ENCODE measurements at places on chromosomes 1 and 21.
A peak's percentile ranks its signal among the peaks of the same experiment; 100 is the strongest.

GRCh38 chr1:159746666-159747065, 32.3 kb upstream of the CRP start:
- no peak overlapping the region for H3K27ac ChIP-seq
- peaks cover 13% of the 10 kb centered on the region for H3K27me3 ChIP-seq
- H3K36me3 ChIP-seq, result no peaks in the 10 kb centered on the region
- no peaks in the 10 kb centered on the region for H3K4me1 ChIP-seq
- no peak for DNase-seq
- H3K4me3 ChIP-seq, result no peak overlapping the region

DNA sequence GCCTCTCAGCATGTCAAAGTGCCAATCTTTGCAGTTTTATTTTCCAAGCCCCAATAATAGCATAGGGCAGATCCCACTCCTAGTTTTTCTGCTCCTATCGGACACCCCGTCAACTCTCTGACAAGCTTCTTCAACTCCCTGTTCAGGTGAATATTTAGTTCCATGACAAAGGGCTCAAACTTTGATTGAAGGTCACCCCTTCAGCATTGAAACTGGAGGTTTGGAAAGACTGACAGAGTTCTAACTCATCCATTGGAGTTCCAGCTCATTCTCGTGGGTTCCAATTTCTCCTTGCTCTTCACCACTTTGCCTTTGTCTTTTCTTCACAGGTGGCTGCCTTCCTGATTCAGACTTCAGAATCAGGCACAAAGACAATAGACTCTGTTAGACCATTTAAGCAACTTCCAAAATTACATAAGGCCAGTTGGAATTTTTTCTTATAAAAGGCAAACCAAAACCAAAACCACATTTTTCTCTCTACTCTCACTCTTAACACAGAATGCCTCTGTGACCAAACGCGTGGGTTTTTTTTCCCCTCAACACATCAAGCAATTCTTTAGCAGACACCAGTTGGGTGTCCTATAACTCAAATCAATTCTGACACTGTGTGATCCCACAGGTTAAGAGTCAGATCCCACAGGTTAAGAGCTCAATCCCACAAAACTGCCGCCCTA, 169.3 kb upstream of the USP25 start:
- H3K4me1 ChIP-seq, result peaks cover 8% of the 10 kb centered on the region
- peaks cover 4% of the 10 kb centered on the region for H3K27me3 ChIP-seq
- H3K27ac ChIP-seq, result no peak overlapping the region
- no peak overlapping the region for H3K4me3 ChIP-seq
- H3K36me3 ChIP-seq, result no peaks in the 10 kb centered on the region

DNA sequence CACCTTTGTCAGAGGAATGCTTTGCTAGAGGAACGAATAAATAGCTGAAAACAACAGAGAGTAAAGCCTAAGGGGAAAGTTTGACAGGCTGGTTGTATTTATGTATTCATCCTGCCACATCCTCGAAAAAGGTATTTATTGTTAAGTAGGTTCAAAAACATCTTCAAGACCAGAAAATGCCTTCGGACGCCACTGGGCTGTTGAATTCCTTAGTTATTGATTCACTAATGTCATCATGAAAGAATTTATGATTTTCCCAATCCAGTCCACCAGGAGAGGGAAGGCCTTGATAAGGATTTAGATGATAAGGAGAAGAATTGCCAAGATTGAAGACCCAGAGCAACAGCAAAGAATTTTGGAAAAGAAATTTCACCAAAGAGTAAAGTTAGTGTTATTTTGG, 35.2 kb upstream of the MAB21L3 start:
- H3K27ac ChIP-seq, result no peak overlapping the region
- no peaks in the 10 kb centered on the region for H3K27me3 ChIP-seq
- no peak overlapping the region for H3K4me3 ChIP-seq
- H3K4me1 ChIP-seq, result peaks cover 4% of the 10 kb centered on the region
- peaks cover 2% of the 10 kb centered on the region for H3K36me3 ChIP-seq

GRCh38 chr21:29074783-29075182, 1.3 kb upstream of the CCT8 start:
- H3K27me3 ChIP-seq, result no peaks in the 10 kb centered on the region
- no peaks in the 10 kb centered on the region for H3K36me3 ChIP-seq
- peak overlapping the region; percentile 46 for H3K27ac ChIP-seq
- H3K4me1 ChIP-seq, result peaks cover 31% of the 10 kb centered on the region

- no peak for DNase-seq
- H3K27me3 ChIP-seq, result peaks cover 4% of the 10 kb centered on the region
- no peak overlapping the region for H3K4me3 ChIP-seq
- no peak overlapping the region for H3K27ac ChIP-seq
- no peaks in the 10 kb centered on the region for H3K36me3 ChIP-seq
Measured at GRCh38 chr1:116472431-116472961, 98.3 kb downstream of the CD58 start.

DNA sequence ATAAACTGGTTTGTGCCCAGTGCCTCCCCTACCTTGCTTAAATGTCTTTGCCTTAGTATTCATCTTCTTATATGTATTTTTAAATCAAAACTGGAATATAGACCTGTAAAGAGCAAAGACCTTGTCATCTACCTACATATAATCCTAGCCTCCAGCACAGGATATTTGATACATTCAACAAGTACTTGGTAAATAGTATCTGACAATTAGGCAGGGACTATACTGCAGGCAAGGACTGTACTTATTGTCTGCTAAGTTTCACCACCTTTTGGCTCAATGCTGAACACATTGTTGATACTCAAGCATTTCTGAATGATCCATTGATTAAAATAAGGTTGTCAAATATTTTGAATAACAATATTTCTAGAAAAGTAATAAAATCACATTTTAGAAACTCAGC, 96.4 kb downstream of the PKN2 start:
- no peak for DNase-seq
- H3K4me3 ChIP-seq, result no peak overlapping the region
- H3K27ac ChIP-seq, result peak overlapping the region; percentile 72
- peaks cover 5% of the 10 kb centered on the region for H3K4me1 ChIP-seq
- no peaks in the 10 kb centered on the region for H3K27me3 ChIP-seq

- peaks cover 3% of the 10 kb centered on the region for H3K4me1 ChIP-seq
- H3K27me3 ChIP-seq, result no peaks in the 10 kb centered on the region
Measured at GRCh38 chr1:54395281-54395934, 10.8 kb downstream of the SSBP3 start.

DNA sequence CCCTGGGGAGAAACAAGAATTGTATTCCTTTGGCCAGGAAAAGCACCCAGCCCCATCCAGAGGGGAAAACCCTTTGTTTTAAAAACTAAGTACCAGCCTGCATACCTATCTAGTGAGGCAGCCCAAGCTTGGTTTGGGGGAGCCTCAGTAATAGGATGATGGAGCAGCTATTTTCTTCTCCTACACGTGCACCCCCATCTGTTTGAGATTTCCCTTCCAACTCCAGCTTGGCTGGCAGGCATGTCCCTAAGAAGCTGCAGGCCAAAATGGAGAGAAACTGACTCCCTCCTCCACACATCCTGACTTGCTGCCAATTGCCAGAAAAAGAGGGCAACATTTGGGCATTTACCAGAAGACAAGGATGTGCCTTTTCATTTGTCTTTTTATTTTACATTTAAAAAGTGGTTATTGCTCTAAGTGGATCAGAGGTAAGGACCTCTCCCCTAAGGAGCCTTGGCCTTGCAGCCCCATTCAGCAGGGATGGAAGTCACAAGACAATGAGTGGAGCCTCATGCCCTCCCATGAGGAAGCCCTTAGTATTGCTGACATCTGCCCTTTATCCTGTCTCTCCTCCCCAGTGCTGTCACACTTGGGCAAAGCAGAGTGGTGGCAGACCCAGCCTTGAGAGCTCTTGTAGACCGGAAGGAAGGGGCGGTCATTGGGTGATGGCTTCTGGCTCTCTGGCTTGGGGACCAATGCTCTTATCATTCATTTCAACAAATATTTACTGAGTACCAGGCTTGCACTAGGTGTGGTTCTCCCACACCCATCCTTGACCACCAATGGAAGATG, 8.6 kb downstream of the FNDC5 start:
- H3K4me3 ChIP-seq, result no peak overlapping the region
- no peak for DNase-seq
- H3K4me1 ChIP-seq, result no peaks in the 10 kb centered on the region
- peaks cover 31% of the 10 kb centered on the region for H3K36me3 ChIP-seq
- H3K27ac ChIP-seq, result peak overlapping the region; percentile 17

GRCh38 chr1:175221557-175222175, 29.1 kb upstream of the KIAA0040 start:
- peaks cover 63% of the 10 kb centered on the region for H3K4me1 ChIP-seq
- no peak for DNase-seq
- no peak overlapping the region for H3K4me3 ChIP-seq
- H3K36me3 ChIP-seq, result no peaks in the 10 kb centered on the region
- no peaks in the 10 kb centered on the region for H3K27me3 ChIP-seq
- peak overlapping the region; percentile 9 for H3K27ac ChIP-seq

- no peaks in the 10 kb centered on the region for H3K27me3 ChIP-seq
- no peak overlapping the region for H3K4me3 ChIP-seq
- peaks cover 17% of the 10 kb centered on the region for H3K36me3 ChIP-seq
- H3K27ac ChIP-seq, result no peak overlapping the region
- no peaks in the 10 kb centered on the region for H3K4me1 ChIP-seq
- no peak for DNase-seq
Measured at GRCh38 chr1:113734357-113735055, 24.8 kb downstream of the PHTF1 start.

DNA sequence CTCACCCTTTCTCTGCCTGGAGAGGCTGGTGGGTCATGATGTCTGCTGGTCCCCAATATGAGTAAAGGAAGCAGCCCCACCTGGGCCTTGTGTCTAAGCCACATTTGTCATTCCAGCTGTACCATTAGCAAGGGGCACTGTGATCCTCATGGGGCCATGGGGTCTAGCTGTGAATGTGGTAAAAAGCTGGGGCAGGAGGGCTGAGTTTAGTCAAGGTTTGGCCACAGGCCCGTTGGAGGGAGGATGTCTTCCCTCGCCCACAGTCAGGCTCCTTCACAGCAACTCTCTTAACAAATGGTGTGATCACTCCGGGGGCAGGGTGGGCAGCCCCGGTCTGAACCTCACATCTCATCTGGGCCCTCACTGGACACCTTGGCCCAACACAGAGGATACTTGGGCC, 115.4 kb downstream of the DMRTB1 start:
- H3K4me3 ChIP-seq, result no peak overlapping the region
- no peaks in the 10 kb centered on the region for H3K36me3 ChIP-seq
- H3K4me1 ChIP-seq, result peaks cover 6% of the 10 kb centered on the region
- no peak for DNase-seq
- no peak overlapping the region for H3K27ac ChIP-seq

GRCh38 chr1:35885961-35886558, 3.1 kb downstream of the AGO1 start:
- peaks cover 8% of the 10 kb centered on the region for H3K36me3 ChIP-seq
- peak overlapping the region; percentile 76 for H3K27ac ChIP-seq
- peaks cover 46% of the 10 kb centered on the region for H3K4me1 ChIP-seq
- H3K27me3 ChIP-seq, result peaks cover 1% of the 10 kb centered on the region
- H3K4me3 ChIP-seq, result no peak overlapping the region

DNA sequence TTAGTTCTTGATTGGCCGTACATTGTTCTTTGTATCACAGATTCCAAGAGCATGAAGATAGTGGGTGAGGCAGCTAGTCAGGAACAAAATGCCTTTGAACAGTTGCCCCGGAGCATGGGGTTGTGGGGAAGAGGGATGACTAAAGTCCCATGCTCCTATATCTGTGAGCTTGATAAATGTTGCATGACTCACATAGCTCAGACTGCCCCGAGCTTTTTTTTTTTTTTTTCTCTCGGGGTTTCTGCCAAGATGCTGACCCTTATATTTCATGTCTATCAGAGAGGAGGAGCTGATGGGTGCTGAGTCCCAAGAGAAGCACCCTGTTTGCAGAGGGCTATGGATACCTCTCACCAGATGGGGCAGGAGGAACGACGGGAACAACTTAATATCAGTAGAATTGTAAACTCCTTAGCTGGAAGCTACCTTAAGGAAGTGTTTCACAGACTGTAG, 40.6 kb downstream of the SRRM1 start:
- H3K36me3 ChIP-seq, result no peaks in the 10 kb centered on the region
- no peaks in the 10 kb centered on the region for H3K27me3 ChIP-seq
- no peak overlapping the region for H3K4me3 ChIP-seq
- peaks cover 4% of the 10 kb centered on the region for H3K4me1 ChIP-seq

DNA sequence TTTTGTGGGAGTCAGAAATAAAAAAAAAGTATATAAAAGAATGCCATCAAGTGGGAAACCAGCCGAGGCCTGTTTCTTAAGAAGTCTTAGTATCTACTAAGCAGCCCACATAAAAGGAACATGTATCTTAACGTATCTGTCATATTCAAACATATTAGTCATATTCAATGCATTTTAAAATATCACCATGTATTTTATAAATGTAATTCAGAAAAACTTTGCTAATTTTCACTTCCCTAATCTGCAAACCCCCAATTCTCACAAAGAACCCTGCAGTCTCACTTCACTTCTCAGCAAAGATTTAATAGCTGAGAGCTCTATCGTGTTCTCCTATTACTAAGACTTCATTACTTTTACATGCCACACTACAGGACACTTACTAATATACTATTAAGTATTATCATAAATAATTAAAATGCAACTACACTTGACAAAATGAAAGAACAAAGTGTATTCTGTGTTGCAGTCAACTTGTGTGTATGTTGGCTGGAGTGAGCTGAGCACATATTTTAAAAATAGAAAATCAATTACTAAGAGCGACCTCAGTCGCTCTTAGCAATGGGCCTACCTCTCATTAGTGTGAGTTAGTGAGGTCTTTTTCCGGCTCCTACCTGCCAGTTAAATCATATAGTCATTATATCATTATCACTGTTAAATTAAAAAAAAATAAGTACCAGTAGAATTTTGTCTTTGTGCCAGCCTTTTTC, 484.3 kb downstream of the LMO4 start:
- no peak for DNase-seq
- H3K36me3 ChIP-seq, result no peaks in the 10 kb centered on the region
- no peak overlapping the region for H3K4me3 ChIP-seq
- H3K27ac ChIP-seq, result no peak overlapping the region

DNA sequence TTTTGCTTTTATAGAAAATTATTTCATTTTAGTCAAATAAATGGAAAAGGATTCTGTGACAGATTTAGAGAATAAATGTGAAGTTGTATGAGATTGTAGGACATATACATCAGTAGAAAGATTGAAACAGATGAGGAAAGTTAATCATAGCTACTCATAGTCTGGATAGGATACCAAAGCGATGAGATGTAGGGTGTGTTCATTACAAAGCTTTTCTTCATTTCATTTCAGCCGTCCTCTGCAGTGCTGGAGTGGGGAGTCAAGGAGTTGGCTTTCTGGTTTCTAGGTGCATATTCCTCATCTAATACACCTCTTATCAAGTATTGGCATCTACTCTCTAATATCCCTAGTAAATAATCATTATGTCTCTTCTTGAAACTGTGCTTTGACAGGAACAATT, 149.5 kb upstream of the NEGR1 start:
- no peak overlapping the region for H3K27ac ChIP-seq
- H3K4me1 ChIP-seq, result no peaks in the 10 kb centered on the region
- H3K27me3 ChIP-seq, result no peaks in the 10 kb centered on the region
- no peaks in the 10 kb centered on the region for H3K36me3 ChIP-seq
- no peak overlapping the region for H3K4me3 ChIP-seq

- no peak for DNase-seq
- no peaks in the 10 kb centered on the region for H3K27me3 ChIP-seq
- no peak overlapping the region for H3K27ac ChIP-seq
- H3K4me1 ChIP-seq, result peaks cover 3% of the 10 kb centered on the region
Measured at GRCh38 chr1:217614200-217614712, 16.6 kb downstream of the GPATCH2 start.

GRCh38 chr1:202063093-202063492, 52.7 kb downstream of the ELF3 start:
- peaks cover 1% of the 10 kb centered on the region for H3K27me3 ChIP-seq
- H3K4me3 ChIP-seq, result no peak overlapping the region
- H3K36me3 ChIP-seq, result no peaks in the 10 kb centered on the region
